ENCODE measurements at places on chromosomes 13 and 19. TPM values are rescaled to one million over a fixed set of nuclear protein-coding genes. Genes with fewer than 3 reads are reported as not detected.
A peak's percentile ranks its signal among the peaks of the same experiment; 100 is the strongest.

DNA sequence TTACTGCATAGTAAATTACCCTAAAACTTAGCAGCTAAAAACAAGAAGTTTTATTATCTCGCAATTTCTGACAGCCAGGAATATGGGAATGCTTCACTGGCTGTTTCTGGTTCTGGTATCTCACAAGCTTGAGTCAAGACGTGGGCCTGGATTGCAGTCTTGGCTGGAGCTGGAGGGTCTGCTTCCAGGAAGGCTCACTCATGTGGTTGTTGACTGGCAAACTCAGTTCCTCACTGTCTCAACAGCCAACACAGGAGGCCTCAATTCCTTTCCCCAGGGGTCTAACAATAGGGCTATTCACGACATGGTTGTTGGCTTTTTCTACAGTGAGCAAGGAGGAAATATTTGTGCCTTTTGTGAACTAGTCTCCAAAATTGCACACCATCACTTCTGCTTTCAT lies 146.3 kb downstream of the GPC5 start:
- no peak for DNase-seq

- no peak for DNase-seq
Observed at GRCh38 chr13:36282821-36283432, 14.7 kb downstream of the CCDC169 start.

DNA sequence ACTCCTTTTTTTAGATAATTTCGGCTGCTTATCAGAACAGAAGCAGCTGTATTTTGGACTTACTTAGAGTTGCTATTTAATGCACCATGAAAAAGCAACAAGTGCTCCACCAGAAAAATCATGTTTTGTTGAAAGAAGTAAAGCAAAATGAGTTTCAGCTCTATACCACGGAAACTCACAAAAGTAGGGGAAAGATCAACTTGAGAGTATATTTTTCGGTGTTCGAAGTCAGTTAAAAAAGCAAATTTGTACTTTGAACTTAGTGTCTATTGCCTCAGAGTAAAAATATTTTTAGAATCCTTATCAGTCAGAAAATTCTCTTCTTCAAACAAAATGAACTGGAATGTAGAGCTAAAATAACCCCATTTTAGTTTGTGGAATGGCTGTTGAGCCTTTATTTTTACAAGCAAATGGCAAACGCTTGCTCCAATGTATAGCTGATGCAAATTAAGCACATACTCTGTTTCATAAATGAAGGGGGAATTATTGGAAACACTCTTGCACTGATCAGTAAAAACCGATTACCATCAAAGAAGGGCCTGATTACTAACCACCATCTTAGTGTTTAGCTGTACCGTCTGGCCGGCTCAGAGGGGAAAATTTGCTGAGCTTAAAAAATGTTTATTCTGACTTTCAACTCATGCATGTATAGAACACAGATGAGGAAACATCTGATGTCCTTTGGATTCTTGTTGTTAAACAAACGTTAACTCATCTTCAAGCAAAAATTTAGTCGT lies 540.7 kb downstream of the GPC6 start:
- no peak for DNase-seq

GRCh38 chr19:19823916-19824315 lies 2.4 kb upstream of the ZNF506 start:
- no peak for DNase-seq

- DNase-seq: no peak
Observed at GRCh38 chr13:40101708-40102359, 446.4 kb downstream of the COG6 start.

DNA sequence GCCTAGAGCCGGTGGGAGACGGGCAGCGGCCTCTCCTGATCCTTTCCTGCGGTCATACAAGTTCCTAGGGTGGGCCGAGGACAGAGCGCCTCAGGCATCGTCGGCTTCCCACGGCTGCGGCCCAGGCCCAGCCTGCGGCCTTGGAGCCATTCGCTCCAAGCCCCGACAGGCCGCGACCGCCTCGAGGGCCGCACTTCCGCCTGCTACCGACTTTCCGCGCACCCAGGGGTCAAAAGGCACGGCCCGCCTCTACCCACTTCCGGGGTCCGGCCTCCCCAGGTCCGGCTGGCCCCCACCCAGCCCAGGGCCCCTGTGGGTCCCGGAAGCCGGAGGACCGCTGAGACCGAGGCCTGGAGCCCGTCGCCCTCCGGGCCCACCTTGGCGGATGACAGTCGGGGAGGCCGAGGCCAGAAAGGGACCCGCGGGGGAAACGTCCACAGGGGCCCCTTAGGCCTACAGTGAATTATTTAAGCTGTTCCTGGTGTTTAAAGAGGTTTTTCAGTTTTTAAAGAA lies 16.2 kb downstream of the ZIC2 start:
- no peak for DNase-seq

- no peak for DNase-seq
Observed at GRCh38 chr19:38713227-38713649, 31.0 kb downstream of the CAPN12 start.

- DNase-seq: no peak
Observed at GRCh38 chr19:46482631-46483030, 11.3 kb upstream of the PNMA8A start.

DNA sequence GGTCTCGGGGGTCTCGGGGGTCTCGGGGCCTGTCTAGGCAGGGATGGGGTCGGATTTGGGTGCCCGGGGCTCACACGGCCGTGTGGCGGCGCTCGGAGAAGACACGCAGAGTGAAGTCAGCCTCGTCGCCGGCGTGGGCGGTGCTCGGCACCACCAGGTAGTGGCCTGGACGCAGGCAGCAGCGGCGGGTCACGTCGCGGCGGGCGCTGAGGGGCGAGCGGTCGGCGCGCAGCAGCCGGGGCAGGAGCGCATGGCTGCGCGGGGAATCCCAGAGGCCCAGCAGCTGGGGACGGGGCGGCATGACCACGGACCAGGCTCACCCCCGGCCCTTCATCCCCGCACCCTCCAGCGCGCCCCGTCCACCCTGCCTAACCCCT lies 8.2 kb downstream of the CAPN12 start:
- DNase-seq: no peak

- no peak for DNase-seq
Observed at GRCh38 chr13:40984668-40985366, 34.3 kb downstream of the ELF1 start.

DNA sequence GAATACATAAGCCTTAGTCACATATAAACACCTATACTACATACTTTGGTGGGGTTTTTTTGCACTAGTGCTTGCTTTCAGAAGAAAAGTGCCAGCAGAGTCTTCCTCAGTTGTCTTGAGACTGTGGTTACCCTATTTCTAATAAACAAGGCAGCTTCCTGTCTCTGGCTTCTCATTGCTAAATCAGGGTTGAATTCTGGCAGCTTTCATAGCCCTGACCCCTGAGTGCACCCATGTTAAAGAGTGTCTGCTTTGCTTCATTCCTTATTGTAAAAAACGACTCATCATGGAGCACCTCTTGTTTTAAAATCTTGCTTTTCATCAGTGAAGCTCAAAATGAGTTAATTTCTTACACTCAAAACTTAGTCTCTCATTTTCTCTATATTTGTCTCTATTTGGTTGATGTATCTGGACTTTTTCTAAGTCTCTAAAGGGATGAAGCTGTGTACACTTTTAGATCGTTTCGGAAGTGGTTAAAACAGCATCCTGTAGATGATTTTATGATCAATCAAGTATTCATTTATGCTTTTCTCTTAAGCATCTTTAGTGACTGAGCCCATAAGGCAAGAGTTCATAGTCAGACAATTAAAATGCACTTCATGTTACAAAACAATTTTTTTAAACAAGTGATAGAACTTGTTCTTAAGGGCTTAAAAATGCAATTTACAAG lies 72.1 kb downstream of the KLF12 start:
- no peak for DNase-seq

DNA sequence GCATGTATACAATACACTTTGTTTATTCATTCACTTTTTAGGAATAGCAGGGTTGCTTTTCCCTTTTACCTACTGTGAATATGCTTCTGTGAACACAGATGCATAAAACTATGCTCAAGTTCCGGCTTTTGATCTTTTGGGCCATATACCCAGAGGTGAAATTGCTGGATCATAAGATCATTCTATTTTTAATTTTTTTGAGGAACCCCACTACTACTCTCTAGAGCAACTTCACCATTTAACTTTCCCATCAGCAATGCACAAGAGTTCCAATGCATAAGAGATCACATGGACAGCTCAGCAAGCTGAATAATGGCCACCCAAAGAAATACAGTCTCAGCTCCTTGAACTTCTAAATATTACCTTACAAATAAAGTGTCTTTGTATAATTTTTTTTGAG lies 17.0 kb upstream of the SIGLEC10 start:
- DNase-seq: no peak

DNA sequence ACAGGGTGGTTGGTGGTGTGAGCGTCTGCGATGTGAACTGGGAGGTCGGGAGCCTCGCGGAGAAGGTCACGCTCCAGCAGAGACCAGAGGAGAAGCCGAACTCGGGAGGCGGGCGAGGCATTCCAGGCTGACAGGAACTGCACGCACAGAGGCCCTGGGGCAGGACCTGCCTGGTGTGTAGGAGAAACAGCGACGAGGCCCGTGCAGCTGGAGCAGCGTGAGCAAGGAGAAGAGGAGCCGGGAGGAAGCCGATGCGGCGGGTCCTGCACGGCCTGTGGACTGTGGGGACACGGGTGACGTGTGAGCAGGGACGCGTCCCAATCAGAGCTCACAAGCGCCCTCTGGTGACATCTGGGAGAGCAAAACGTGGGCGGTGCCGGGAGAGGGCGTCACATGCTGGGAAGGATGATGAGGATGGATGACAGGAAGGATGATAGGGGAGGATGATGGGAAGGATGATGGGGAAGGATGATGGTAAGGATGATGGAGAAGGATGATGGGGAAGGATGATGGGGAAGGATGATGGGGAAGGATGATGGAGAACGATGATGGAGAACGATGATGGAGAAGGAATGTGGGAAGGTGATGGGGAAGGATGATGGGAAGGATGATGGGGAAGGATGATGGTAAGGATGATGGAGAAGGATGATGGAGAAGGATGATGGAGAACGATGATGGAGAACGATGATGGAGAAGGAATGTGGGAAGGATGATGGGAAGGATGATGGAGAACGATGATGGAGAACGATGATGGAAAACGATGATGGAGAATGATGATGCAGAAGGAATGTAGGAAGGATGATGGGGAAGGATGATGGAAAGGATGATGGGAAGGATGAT lies 16.1 kb upstream of the MADCAM1 start:
- DNase-seq: peak; percentile 38

DNA sequence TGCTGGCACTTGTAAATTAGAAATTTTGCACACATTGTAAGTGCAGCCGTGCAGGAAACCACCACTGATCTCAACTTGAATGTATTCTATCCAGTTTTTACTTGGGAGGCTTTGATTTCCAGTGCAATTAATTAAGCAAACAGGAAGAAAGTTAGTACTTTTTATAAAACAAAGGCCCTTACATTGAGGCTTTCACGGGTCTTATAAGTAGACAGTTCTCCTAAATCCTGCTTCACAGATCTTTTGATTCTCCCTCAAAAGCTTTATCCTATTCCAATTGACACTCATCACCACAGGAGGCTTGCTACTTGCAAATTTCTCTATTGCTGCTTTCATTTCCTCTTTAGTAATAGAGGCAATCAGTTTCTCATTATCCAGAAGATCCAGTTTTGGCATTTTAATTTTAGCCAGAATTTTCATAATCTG lies 90.1 kb downstream of the ERCC5 start:
- no peak for DNase-seq

- DNase-seq: no peak
Observed at GRCh38 chr13:98200211-98200878, 23.3 kb upstream of the RNF113B start.

DNA sequence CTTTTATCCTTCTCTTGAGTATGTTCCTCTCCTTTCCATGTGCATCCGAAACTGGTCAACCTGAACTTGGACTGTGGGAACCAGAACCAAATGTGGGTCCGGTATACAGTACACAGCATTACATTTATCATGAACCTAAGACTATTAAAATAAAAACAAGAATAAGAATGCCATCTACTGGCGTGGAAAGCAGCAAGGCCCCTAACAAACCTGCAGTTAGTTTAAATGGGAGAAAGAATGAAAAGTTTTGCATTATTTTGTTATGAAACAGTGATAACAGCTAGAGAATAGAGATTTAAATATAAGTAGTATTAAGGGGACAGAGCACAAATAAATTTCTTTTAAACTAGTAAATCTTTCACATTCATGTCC lies 159.5 kb downstream of the RBM26 start:
- no peak for DNase-seq

DNA sequence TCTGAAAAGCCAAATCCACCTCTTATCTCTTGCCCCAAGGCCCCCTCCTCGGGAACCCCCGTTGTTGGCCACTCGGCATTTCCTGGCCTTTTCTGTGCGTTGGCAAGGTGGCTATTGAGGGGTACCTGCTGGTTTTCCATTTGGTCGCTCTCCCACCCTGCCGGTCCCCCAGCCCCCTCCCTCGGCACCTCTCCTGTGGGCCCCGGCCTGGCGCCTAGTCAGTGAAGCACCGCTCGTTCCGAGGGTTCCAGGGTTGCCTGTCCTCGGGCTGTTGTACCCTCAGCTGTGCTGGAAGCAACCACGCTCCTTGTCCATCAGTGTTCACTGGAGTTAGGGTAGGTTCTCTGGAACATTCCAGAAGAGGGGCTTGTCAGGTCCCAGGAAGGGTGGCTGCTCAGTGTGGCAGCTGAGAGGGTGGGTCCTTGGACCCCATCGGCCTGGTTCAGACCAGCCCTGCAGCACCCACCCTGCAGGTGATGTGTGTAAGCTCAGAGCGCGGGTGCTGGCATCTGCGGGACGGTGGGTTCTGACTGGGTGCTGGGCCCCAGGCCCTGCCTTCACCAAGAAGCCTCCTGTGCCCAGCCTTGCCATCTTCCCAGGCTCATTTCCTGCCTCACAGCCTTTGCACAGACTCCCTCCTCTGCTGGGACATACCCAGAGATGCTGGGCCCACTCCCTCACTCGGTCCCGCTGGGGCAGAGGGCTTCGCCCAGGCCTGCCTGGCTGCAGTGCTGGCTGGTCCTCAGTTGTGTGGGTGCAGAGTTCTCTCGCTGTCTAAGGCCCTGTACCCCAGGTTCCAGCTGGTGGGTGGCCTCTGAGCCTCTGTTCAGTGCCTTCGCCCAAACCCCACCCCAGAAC lies 21.3 kb downstream of the NKPD1 start:
- no peak for DNase-seq

Gene ASF1B
- total RNA-seq: 0.14 TPM

Gene NMRK2
- total RNA-seq: not detected

Gene HSD17B14
- 10.2 TPM for total RNA-seq

Gene SLC10A2
- not detected for total RNA-seq

Gene ADM5
- 2.8 TPM for total RNA-seq

Gene CCDC61
- 16.9 TPM for total RNA-seq

Gene SLC25A41
- total RNA-seq: 0.71 TPM

Gene THSD8
- total RNA-seq: not detected

Gene CLEC17A
- not detected for total RNA-seq

Gene RNF126
- total RNA-seq: 61.9 TPM

Measured in thoracic aorta (tissue), 2 donors.